IMR-90 (cell line): ENCODE measurements at places on chromosomes 16 and 17. TPM values are rescaled to one million over a fixed set of nuclear protein-coding genes. Genes with fewer than 3 reads are reported as not detected.

DNA sequence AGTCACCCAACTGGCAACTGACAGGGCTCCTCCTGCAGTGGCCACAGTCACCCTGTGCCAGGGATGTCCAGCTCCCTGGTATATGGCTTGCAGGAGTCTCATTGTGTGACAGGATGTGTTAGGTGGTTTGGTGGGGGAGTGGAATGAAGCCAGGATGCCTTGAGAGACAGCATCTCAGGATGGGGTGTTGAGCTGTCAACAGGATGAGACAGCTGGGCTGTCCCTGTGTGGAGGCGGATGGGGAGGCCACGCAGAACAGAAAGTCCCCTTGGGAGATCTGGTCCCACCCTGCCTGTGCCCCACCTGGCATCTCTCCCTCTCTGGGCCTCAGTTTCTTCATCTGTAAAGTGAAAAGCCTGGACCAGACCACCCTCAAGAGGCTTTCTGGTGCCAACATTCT is 9.5 kb upstream of the ZNF469 start:
- no peak for DNase-seq

- DNase-seq: no peak
Measured at GRCh38 chr17:77592106-77592865, 366.2 kb upstream of the TNRC6C start.

GRCh38 chr16:4931381-4931780 is 5.6 kb downstream of the PPL start:
- DNase-seq: no peak

GRCh38 chr16:89443727-89444084 is 46.7 kb downstream of the ANKRD11 start:
- no peak for DNase-seq

GRCh38 chr16:20410121-20410723 is 888 bp downstream of the ACSM5 start:
- DNase-seq: no peak

GRCh38 chr16:15996432-15997109 is 47.2 kb downstream of the ABCC1 start:
- DNase-seq: peak; percentile 93

- peak; percentile 81 for DNase-seq
Measured at GRCh38 chr17:42247734-42248133, 28.5 kb downstream of the STAT5B start.

DNA sequence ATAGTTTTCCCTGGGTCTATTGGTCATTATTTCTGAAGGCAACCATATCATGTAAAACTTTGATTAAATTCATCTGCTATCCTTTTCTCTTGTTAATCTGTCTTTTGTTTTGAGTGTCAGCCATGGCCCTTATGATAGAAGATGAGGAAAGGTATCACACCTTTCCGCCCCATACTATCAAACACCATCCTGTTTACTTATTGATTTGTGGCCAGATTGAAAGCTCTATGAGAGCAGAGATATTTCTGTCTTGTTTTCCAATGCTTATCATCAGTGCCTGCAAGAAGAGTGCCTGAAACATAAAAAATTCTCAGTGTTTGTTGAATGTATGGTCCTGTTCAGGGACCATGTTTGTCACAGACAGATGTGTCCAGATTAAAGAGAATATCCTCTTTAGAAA is 22.6 kb upstream of the DHX8 start:
- DNase-seq: no peak

GRCh38 chr16:11955713-11956123 is 9.3 kb upstream of the TNFRSF17 start:
- DNase-seq: peak; percentile 98

DNA sequence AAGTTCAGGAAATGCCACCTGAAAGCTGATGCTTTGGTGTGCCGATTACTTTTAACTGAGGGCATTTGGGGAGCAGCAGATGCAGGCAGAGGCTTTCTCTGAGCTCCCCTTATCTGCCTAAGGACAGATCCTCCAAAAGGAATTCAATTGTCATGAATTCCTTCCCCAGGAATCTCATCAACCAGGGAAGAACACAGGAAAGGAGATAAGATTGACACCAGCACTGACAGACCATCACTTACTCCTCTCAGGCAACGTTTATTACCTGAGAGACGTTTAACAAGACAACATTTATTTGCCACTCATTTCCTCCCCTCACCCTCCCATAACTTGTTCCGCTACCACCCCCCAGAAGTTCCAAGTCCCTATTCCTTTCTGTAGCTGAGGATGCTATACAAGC is 17.6 kb upstream of the CDRT4 start:
- no peak for DNase-seq

- DNase-seq: no peak
Measured at GRCh38 chr16:20598832-20599469, 22.8 kb upstream of the ACSM2B start.

DNA sequence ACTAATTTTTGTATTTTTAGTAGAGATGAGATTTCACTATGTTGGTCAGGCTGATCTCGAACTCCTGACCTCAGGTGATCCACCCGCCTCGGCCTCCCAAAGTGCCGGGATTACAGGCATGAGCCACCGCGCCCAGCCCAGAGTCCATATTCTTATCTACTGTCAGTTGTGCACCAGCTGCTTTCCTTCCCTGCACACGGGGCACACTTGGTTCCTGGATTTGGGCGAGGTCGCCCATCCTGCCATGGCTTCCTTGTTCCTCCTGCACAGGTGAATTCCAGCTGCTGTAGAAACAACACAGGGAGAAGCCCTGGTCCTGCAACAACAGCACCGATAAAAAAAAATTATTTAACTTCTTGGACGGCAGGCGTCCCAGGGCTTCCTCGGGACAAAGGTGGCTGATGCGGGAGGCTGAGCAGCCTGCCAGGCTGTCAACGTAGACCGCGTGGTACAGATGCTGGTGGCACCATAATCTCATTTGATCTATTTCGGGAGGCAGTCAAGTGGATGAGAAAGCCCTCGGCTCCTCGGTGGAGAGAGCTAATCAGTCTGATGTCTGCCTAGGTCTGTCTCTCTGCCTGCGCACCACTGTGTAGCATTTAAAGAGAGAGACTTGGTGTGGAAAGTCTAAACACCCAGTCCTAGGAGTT is 19.1 kb downstream of the RGS9 start:
- DNase-seq: no peak

DNA sequence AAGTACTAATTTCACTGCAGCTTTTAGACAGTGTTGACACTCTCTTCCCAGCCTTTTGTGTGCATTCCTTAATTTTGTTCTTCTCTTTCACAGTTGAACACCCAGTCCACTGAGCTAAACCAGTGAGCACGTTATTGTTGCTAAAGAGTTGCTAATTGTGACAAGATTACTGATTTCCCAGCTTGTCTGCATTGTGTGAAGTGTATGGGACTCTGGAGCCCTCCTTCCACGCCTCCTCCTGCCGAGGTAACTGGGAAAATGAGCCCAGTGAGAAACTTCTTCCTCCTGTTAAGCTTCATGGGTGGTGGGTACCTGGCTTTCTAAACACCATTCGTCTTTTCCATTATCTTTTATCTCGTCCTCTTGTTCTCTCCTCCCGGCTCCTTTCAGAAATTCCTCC is 29.8 kb upstream of the DNAH17 start:
- DNase-seq: no peak

DNA sequence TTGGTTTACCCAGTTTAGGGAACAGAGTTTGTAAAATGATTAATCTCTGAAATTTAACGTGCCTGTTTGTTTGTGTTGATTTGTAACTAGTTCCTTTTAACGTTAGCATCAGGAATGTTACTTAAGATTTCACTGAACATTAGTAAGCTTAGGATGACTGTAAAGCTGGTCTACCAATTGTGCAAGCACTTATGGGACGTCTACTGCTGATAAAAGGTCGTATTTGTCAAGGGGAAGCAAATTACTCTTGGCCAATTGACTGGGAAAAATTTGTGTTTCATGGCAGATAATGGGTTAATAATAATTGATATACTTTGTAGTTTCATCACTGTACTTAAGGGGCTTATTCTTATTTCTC is 11.8 kb downstream of the METTL9 start:
- DNase-seq: peak; percentile 65

- no peak for DNase-seq
Measured at GRCh38 chr17:65751263-65751662, 189.8 kb upstream of the AXIN2 start.

DNA sequence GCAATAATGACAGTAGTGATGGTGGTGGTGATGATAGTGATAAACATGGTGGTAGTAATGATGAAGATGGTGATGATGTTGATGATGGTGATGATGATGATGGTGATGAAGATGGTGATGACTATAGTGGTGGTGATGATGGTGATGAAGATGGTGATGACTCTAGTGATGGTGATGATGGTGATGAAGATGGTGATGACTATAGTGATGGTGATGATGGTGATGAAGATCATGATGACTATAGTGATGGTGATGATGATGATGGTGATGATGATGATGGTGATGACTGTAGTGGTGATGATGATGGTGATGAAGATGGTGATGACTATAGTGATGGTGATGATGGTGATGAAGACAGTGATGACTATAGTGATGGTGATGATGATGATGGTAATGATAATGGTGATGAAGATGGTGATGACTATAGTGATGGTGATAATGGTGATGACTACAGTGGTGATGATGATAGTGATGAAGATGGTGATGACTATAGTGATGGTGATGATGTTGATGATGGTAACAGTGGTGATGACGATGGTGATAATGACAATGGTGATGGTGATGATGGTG is 35.6 kb downstream of the DYNLRB2 start:
- DNase-seq: no peak

GRCh38 chr16:3677994-3678393 is 23.5 kb downstream of the DNASE1 start:
- DNase-seq: no peak

DNA sequence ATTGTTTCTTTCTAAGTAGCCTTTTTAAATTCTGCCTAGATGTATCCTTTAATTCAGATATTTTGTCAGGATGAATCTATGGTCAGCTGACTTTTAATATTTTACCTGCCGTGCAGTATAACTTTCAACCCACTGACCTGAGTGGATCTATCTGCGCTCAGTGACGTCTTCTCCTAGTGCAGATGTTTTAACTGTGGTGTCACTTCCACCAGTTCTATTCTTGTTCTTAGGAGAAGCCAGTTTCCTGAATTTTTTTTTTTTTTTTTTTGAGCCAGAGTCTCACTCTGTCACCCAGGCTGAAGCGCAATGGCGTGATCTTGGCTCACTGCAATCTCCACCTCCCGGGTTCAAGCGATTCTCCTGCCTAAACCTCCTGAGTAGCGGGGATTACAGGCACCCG is 5.0 kb upstream of the TM4SF5 start:
- no peak for DNase-seq

DNA sequence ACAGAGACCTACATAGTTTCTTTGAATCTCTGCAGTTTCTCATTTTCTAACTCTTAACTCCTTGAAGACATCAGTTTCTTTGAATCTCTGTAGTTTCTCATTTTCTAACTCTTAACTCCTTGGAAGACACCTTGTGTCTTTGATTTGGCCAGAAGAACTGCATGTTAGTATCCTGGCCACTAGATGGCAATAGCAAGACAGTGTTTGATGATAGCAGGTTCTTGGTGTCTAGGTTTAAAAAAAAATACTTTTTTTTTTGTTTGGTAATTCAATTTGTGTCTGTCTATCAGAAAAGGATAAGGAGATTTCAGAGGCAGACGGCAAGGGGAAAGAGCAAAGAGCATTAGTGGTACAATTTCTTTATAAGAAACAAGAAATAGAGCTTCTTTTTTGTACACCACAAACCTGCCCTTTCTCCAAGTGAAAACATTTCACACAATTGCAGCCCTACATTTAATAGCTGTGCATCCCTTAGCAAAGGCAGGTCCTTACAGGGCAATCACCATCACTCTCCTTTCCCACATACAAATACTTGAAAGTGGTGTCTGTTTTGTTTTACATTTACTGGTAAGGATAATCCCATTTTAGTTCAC is 1324.9 kb upstream of the CDH8 start:
- peak; percentile 66 for DNase-seq

DNA sequence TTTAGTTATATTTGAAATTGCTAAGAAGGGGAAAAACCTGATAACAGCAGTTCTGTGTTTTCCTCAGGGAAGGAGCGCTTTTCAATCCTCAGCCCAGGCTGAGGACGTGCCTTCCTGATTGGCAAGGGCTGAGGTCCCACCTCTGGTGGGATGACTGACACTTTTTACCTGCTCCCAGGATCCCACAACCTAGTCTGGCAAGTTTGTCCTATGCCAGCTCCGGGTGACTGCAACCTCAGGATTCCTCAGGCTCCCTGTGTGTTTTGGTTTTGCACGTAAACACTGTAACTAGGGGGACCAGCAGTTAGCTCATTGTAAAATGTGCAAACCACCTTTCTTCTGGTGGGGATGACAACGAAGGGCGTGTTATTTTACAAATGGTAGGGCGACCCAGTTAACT is 7.5 kb downstream of the MARCHF10 start:
- peak; percentile 63 for DNase-seq

DNA sequence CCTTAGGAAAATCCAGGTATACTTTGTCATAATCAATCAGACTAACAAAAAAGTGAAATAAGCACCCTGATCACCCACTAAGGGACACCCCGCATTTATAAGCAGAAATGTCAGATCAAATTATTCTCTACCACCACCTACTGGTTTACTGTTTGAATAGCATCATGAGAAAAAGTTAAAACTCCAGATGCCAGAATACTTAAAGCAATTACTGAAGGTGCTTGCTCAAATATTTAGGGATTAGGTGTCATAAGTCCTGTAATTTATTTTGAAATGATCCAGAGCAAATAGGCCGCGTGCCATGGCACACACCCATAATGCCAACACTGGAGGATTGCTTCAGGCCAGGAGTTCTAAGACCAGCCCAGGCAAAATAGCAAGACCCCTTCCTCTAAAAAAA is 2.3 kb downstream of the TOP2A start:
- peak; percentile 59 for DNase-seq

GRCh38 chr16:84832488-84833143 is 12.8 kb downstream of the CRISPLD2 start:
- peak; percentile 100 for DNase-seq

GRCh38 chr17:82095777-82096708 is 2.0 kb downstream of the FASN start:
- DNase-seq: no peak

Gene CNGB1
- not detected in 2 replicates for total RNA-seq

Gene SYT17
- total RNA-seq: not detected in 2 replicates

Gene RNF222
- not detected in 2 replicates for total RNA-seq

Gene GJD3
- total RNA-seq: not detected in 2 replicates
